HFFc6 (cell line): ENCODE measurements at places on chromosomes 7 and 10.

- no peak for DNase-seq
Observed at GRCh38 chr10:36602374-36602773, 523.0 kb upstream of the ANKRD30A start.

- no peak for DNase-seq
Observed at GRCh38 chr7:44706788-44707557, 41.7 kb upstream of the ZMIZ2 start.

DNA sequence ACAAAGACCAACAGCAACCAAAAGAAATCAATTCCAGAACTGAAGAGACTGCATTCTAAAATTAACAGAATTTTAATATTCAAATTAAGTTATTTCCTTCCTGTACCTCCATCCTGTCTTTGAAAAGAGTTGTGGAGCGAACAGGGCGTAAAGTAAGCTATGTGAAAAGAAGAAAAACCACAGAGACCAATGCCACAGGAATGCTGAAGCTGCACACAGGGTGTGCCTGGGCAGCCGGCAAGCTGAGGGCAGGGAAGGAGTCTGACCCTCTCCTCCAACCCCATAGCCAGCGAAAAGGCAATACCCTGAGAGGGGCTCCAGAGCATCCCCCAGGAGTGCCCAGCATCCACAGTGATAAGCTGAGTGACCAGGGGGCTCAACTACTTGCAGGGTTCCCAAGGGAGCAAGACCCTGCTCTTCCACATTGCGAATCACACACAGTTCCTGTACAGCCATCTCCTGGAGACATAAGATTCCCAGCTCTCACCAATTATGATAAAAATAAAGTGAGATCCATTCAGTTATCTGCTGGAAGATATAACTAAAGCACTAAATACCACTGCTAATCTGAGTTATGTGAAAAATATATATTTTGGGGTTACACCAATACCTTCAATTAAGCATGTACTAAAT is 93.8 kb downstream of the PARD3 start:
- peak; percentile 69 for DNase-seq

GRCh38 chr10:44952779-44953231 is 6.8 kb upstream of the RASSF4 start:
- DNase-seq: no peak

DNA sequence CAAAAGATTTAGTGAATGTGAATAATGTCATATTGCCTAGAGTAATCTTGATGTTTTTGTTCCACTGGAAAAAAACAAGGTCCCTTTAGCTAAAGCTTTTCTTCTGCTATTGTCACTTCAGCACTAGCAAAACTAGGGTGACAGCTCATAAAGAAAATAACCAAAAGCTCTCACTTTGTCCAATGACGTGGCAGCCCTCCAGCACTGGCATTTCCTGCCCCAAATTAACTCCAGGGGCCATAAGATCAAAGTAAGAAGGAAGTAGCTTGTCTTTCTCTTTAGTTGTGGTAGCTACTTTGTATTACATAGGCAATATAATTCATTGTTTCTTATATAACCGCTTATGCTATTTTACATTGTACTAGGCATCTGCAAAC is 47.3 kb downstream of the LRRN3 start:
- peak; percentile 64 for DNase-seq

DNA sequence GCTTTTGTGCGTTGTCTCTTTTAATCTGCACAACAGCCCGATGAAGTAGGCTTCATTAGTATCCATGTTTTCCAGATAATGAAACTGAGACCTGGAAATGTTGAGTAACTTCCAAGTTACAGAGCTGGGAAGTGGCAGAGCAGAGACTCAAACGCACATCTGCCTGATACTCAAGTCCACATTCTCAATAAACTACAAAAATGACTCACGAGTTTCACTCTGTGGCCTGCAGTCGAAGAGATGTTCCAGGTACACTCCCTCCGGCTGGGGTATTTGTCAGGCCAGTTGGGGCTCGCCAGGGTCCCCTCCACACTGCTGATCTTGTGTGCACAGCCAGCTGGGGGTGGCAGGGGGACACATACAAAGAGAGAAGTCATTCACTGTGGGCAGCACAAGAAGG is 17.7 kb upstream of the OPALIN start:
- no peak for DNase-seq

DNA sequence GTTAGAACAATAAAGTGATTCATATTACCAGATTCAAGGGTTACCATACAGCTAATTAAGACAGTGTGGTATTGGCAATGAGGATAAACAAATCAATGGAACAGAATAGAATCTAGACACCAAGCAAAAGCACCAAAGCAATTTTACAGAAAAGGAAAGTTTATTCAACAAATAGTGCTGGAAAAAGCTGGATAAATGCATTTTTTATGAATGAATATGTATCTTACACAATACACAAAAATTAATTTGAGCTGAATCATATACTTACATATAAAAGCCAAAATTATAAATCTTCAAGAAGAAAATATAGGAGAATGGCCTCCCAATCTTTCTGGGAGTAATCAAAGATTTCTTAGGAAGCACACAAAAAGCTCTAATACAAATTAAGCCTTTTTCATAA is 220.4 kb upstream of the PTN start:
- DNase-seq: no peak

DNA sequence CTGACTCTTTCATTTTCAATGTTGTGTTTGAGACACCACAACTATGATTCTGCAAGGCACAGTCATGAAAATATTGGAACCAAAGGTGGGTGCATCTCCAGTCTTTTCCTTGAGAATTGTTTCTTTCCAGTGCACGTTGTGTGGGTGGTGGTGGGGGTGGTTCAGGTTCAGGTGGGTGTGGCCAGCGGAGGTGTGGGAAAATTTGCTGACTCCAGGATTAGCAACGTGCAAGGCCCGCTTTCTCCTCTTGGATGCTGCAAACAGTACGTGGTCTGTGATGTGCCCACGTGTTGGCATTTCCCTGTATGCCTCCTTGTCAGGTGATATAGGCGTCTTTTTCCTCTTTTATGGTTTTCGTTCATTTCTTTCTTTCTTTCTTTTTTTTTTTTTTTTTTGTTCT is 59.1 kb downstream of the CAMK1D start:
- DNase-seq: no peak

- DNase-seq: no peak
Observed at GRCh38 chr10:91528768-91529167, 104.1 kb downstream of the PPP1R3C start.

- DNase-seq: peak; percentile 81
Observed at GRCh38 chr10:125057158-125058001, 103.0 kb downstream of the CTBP2 start.

- peak; percentile 66 for DNase-seq
Observed at GRCh38 chr7:88226886-88227516, 7.2 kb upstream of the SRI start.

- DNase-seq: no peak
Observed at GRCh38 chr10:57849691-57850357, 417.9 kb downstream of the IPMK start.

GRCh38 chr7:113831556-113831955 is 87.3 kb downstream of the PPP1R3A start:
- DNase-seq: no peak

- no peak for DNase-seq
Observed at GRCh38 chr7:52233248-52233647, 802.2 kb upstream of the POM121L12 start.

DNA sequence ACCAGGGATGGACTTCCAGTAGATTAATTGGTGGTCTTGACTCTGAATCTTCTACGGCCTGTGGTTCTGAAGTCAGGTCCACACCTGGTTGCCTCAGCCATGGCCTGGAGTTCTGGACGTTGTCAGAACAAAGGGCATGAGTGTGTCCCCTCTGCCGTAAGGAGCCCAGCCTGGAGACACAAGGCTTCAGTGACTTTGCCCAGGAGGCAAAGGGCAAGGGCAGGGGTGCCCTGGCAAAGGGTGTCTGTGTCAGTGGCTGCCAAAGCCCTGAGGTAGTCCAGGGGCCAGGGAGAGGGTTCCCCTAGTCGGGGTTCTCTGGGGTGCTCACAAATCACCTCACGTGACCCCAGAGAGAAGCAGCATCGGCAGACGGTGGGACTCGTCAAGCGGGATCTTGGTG is 273.2 kb upstream of the ZNF32 start:
- DNase-seq: no peak

DNA sequence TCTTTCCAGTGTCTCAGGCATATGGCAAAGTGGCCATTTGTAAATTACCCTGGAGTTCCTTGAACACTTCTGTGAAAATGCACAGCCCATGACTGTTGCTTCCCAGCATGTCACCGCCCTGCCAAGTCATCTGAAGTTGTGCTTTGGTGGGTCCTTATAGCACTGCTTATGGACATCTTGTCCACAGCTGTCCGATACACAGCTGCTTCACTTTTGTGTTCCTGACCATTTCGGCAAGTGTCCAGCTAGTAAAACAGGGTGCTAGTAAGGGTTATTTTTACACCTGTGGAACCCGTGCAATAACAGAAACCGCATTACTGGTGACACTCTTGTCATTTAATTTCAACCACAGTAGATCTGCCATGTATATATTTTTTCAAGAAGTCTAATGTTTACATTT is 29.7 kb downstream of the PIP4K2A start:
- DNase-seq: no peak

DNA sequence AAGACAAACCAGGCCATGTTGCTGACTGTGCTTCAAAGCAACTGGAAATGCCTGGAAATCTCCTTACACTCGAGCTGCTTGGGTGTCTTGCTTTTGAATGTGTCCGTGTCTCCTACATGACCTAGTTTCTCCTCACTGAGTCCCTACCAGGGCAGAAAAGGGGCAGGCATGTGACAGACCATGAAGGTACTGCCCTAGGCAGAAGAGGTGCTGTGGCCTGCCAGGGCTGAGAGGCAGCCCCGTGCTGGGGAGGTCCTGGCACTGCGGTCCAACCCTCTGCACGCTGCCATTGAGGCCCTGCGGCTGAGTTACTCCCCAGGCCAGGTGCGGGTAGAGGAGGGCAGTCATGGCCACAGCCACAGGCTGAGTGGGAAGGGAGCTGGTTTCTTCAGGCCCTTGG is 159.3 kb downstream of the LYZL1 start:
- DNase-seq: no peak

- no peak for DNase-seq
Observed at GRCh38 chr10:117590101-117590875, 47.7 kb downstream of the EMX2 start.

GRCh38 chr10:132946806-132947546 is 4.6 kb upstream of the CFAP46 start:
- no peak for DNase-seq

- no peak for DNase-seq
Observed at GRCh38 chr10:75730847-75731246, 299.4 kb downstream of the LRMDA start.

- DNase-seq: no peak
Observed at GRCh38 chr10:114916653-114917052, 21.3 kb upstream of the TRUB1 start.

DNA sequence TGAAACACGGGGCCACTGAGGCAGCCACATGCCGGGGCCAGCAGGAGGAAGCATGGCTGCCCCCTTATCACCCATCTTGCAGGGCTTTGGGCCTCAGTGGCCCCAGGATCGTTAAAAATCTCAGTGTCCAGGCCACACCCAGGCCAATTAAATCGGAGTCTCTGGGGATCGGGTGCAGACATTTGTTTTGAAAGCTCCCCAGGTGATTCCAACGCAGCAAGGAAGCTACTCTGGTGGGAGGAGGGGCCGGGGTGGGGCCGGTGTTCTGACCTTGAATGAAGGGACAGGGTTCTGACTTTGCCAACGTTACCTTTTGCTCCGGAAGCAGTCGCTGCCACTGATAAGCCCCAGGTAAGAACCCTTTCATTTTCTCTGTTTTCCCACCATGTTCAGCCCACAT is 412.3 kb upstream of the FOXK1 start:
- no peak for DNase-seq

GRCh38 chr7:102424129-102424551 is 9.2 kb upstream of the ORAI2 start:
- no peak for DNase-seq

- no peak for DNase-seq
Observed at GRCh38 chr10:62426600-62426999, 52.4 kb downstream of the ZNF365 start.

- DNase-seq: no peak
Observed at GRCh38 chr7:8380130-8380529, 53.3 kb upstream of the NXPH1 start.

- no peak for DNase-seq
Observed at GRCh38 chr7:130136579-130137167, 66.3 kb downstream of the KLHDC10 start.

- DNase-seq: no peak
Observed at GRCh38 chr10:69846293-69846921, 44.7 kb downstream of the COL13A1 start.

DNA sequence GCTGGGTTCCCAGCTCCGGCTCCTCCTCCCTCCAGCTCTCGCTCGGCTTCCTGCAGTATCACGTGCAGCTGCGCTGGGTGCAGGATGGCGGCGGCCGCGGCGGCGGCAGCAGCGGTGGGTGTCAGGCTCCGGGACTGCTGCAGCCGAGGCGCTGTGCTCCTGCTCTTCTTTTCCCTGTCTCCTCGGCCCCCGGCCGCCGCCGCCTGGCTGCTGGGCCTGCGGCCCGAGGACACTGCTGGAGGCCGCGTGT is at the start of gene CNNM1:
CNNM1 (plus strand) TSS at position 53 of the 250 bp plus-strand sequence; CDS start at position 85, 32 bp downstream.
- DNase-seq: peak; percentile 55

DNA sequence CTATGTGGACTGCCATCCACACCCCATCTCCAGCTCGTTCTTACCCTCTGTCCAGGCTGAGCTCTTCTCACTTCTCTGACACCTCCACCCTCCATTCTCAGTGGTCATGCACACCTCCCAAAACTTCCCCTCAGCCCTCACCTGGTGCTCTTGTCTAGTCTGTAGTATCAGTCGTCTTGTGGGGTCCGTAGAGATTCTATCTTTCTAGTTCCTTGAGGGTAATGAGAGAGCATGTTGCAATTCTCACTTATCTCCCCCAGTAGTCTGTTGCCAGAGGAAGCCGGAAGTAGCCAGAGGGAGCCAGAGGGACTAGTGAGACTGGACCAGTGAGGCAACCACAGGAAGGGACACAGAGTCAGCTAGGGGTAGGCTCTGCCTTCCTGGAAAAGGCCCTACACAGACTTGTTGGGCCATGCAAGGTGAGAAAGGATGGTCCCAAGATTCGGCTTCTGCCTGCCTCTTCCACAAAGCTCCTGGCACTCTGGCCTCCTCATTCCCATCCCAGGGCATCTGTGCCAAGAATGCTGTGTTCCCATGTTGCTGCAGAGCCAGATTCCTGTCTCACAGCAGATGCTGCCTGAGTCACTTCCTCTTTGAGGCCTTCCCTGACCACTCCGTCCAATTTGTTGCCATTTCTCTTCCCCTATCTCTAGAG is 50.6 kb upstream of the DUSP5 start:
- DNase-seq: peak; percentile 79

DNA sequence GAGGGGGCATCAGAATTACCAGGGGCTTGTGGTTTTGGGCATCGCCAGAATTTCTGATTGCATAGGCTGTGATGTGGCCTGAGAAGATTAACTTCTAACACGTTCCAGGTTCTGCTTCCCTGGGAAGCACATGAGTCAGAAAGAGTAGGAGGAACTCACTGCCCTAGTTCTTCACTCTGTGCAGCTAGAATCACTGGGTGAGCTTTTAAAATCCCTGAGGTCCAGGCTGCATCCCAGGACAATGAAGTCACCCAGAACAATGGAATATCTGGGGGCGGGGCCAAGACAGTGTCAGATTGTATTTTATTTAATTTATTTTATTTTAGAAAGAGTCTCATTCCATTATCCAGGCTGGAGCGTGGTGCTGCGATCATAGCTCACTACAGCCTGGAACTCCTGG is 636.5 kb downstream of the CALN1 start:
- no peak for DNase-seq

GRCh38 chr10:47040681-47041080 is 129.5 kb downstream of the PTPN20 start:
- no peak for DNase-seq

- DNase-seq: no peak
Observed at GRCh38 chr10:127737563-127738511, 852 bp downstream of the FOXI2 start.

GRCh38 chr10:65419629-65420028 is 1506.2 kb upstream of the LRRTM3 start:
- DNase-seq: no peak
